ENCODE measurements at places on chromosomes 2 and 18.

DNA sequence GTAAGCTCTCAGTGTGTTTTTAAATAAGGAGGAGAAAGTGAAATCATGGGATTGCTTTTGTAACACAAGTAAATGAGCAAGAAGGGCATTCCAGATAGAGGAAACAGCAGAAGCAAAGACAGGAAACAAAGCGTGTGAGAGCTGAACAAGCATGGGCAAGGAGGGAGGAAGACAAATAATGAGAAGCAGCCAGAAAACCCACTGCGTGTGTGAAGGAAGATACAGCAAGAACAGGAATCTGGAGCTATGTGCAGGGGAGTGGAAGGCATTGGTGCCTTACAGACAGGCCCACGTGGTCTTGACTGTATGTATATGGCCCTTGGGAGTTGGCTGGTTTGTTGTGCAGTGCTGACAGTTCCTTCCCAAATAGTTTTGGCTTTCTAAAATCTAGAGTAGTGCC lies 88.6 kb downstream of the AAK1 start:
- H3K36me3 ChIP-seq, result no peaks in the 10 kb centered on the region
- H3K4me3 ChIP-seq, result no peak overlapping the region
- no peak overlapping the region for H3K27ac ChIP-seq

- no peaks in the 10 kb centered on the region for H3K36me3 ChIP-seq
- H3K27ac ChIP-seq, result peak overlapping the region; percentile 76
- peaks cover 99% of the 10 kb centered on the region for H3K4me1 ChIP-seq
- H3K4me3 ChIP-seq, result no peak overlapping the region
- no peaks in the 10 kb centered on the region for H3K27me3 ChIP-seq
- no peak for DNase-seq
Observed at GRCh38 chr2:54579061-54579681, 123.0 kb downstream of the SPTBN1 start.

- no peak for DNase-seq
- H3K4me1 ChIP-seq, result no peaks in the 10 kb centered on the region
- no peaks in the 10 kb centered on the region for H3K27me3 ChIP-seq
- no peak overlapping the region for H3K27ac ChIP-seq
- H3K4me3 ChIP-seq, result no peak overlapping the region
- H3K36me3 ChIP-seq, result no peaks in the 10 kb centered on the region
Observed at GRCh38 chr2:54073796-54074195, 41.6 kb upstream of the ACYP2 start.

DNA sequence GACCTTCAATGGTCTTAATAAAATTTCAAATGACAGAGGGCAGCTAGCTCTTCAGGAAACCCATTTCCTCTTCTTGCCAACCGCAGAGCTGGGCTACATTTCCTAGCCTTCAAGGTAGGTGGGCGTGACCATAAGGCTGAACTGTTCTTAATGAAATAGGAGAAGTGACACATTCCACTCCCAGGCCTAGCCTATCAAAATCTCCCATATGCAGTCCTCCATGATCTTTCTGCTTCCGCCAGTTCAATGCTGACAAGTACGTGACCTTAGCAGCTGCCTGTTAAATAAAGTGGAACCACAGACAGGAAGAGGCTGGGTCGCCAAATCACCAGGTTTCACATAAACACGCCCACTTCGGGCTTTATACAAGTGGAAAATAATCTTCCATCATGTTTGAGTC lies 13.2 kb downstream of the SERPINE2 start:
- no peaks in the 10 kb centered on the region for H3K27me3 ChIP-seq
- no peak for DNase-seq
- no peak overlapping the region for H3K27ac ChIP-seq
- H3K4me3 ChIP-seq, result no peak overlapping the region

DNA sequence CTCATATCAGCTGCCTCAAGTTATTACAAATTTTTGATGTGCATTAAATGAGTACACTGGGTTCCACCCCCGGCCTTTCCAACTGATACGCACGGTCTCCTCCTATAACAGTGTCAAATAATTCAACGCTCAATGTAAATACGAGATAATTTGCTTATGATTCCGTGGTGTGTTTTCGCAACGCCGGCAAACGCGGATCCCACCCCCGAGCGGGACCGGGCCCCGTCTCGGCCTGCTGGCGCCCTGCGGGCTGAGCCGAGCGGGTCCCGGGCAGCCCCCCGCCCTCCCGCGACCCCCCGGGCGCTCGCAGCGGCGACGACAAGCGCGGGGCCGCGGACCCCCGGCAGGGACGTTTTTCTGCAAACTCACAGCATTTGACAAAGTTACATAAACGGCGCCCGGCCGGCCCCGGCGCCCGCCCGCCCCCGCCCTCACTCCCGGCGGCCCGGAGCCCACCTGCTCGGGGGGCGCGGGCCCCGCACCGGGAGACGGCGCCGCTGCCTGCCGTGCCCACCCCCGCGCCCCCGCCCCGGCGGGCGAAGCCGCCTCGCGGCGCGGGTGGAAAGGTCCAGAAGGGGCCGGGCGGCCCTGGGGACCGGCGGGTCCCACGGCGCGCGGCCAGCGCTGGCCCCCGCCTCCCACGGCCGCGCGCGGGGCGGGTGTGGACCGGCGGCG lies 762 bp downstream of the HDAC4 start:
- no peak overlapping the region for H3K4me3 ChIP-seq
- no peaks in the 10 kb centered on the region for H3K36me3 ChIP-seq
- no peak overlapping the region for H3K27ac ChIP-seq
- DNase-seq, result no peak
- H3K4me1 ChIP-seq, result peaks cover 25% of the 10 kb centered on the region

DNA sequence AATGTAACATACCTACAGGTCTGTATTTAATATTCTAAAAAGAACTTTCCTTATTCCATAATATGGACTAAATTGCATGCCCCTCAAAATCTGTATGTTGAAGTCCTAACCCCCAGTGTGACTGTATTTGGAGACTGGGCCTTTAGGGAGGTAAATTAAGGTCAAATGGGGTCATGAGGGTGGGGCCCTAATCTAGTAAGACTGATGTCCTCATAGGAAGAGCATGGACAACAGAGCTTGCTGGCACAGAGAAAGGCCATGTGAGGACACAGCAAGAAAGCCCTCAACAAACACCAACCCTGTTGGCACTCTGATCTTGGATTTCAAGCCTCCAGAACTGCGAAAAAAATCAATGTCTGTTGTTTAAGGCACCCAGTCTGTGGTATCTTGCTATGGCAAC lies 18.6 kb downstream of the SF3B1 start:
- H3K27ac ChIP-seq, result no peak overlapping the region
- H3K36me3 ChIP-seq, result no peaks in the 10 kb centered on the region
- peaks cover under 1% of the 10 kb centered on the region for H3K4me1 ChIP-seq
- H3K27me3 ChIP-seq, result no peaks in the 10 kb centered on the region

DNA sequence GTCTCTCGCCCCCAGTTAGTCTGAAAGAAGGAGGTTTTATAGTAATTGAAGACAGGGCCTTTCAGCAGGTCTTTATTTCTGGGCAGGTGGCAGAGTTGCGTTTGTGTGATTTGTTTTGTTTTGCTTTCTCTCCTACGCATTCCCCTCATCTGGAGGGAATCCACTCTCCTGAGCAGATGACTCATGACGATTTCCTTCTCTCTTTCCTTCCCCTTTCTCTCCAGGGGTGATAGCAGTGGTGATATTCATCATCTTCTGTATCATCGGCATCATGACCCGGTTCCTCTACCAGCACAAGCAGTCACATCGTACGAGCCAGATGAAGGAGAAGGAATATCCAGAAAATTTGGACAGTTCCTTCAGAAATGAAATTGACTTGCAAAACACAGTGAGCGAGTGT lies 888.8 kb downstream of the CNTNAP5 start:
- H3K27me3 ChIP-seq, result no peaks in the 10 kb centered on the region
- H3K4me1 ChIP-seq, result no peaks in the 10 kb centered on the region
- H3K36me3 ChIP-seq, result no peaks in the 10 kb centered on the region
- H3K27ac ChIP-seq, result no peak overlapping the region
- H3K4me3 ChIP-seq, result no peak overlapping the region

- H3K27me3 ChIP-seq, result no peaks in the 10 kb centered on the region
- no peaks in the 10 kb centered on the region for H3K4me1 ChIP-seq
- H3K4me3 ChIP-seq, result no peak overlapping the region
- no peak overlapping the region for H3K27ac ChIP-seq
Observed at GRCh38 chr2:181111059-181111458, 130.7 kb downstream of the UBE2E3 start.
